Activated CD4-positive, CD25-positive, alpha-beta regulatory T cell (primary cell): ENCODE measurements at places on chromosomes 5 and 9.

- DNase-seq, result no peak
These were observed 35.0 kb upstream of the DMRT1 start for GRCh38 chr9:806285-807156.

DNA sequence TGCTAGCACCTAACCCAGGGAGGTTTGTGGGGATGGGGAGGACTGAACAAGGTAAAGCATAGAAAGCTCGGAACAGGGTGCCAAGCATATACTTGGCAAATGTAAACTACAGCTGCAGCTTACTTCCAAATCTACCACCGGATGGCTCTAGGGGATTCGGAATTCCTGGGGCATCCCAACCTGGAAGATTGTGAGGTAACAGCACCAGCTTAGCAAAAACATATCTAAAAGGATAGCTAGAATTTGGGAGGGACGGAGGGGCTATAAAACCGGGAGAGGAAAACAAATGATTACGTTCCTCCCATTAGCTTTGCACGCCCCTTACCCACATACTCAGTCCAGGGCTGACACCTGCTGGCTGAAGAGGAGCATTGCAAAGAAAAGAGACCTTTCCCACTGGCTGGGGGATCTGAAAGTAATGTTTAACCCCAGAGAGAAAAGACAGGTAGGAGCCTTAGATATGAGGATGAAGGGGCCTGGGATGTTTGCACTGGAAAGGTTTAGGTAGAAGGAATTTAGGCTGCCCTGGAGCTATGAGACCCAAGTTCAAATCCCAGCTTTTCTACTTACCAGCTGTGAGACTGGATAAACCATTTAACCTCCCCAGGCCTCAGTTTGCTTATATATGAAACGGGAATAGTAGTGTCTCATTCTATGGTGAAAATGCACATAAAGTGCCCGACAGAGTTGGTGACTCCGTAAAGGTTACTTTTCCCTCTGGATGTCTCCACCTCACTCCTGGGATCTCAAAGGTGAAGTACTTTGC is 73.6 kb downstream of the FAM114A2 start:
- no peak for DNase-seq

GRCh38 chr9:20707708-20708107 is 23.6 kb downstream of the FOCAD start:
- no peak for DNase-seq

- no peak for DNase-seq
These were observed 21.7 kb upstream of the LCP2 start for GRCh38 chr5:170319301-170319700.

DNA sequence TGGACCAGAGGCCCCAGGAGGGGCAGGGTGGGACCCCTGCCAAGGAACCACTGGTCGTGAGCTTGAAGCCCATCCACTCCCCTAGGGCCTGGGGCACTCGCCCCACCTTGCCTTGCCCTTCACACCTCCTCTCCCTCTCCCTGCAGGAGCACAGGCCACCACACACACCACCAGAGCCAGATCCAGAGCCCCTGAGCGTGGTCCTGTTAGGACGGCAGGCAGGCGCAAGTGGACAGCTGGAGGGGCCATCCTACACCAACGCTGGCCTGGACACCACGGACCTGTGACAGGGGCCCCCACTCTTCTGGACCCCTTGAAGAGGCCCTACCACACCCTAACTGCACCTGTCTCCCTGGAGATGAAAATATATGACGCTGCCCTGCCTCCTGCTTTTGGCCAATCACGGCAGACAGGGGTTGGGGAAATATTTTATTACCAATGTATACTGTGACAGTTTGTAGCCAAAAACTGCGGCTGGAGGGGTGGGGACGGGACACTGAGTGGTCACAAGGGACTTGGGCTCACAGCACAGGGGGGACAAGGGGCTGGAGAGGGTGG is 14.5 kb downstream of the GPRIN1 start:
- DNase-seq, result no peak

DNA sequence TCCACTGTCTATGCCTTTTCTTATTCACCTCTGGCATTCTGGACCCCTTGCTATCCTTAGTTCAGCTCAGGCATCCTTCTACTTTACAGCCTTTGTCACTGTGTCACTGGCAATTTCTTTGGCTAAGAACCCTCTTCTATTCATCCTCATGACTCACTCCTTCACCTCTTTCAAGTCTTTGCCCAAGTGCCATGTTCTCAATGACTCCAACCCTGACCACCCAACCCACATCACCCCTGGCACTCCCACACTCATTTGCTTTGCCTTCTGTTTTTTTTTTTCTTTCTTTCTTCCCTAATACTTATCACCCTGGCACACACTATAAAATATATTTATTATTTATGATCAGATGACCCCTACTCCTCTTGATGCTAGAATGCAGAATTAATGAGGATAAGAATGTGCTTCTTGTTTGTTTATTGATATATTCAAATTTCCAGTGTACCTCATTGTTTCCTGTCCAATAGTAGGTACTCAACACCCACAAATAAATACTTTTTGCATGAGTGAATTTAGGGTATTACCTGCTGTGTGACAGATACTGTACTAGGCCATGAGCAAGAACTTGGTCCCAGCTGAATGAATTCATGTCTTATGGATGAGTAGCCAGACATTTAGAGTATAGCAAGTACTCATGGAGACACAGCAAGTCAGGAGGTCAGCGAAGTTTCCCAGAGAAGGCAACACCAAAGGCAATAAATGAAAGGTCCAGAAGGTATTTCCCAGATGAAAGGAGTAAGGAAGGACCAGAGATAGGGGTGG is 236.1 kb downstream of the PAPPA start:
- no peak for DNase-seq

- DNase-seq, result no peak
These were observed 42.8 kb upstream of the RLN1 start for GRCh38 chr9:5382479-5382878.

DNA sequence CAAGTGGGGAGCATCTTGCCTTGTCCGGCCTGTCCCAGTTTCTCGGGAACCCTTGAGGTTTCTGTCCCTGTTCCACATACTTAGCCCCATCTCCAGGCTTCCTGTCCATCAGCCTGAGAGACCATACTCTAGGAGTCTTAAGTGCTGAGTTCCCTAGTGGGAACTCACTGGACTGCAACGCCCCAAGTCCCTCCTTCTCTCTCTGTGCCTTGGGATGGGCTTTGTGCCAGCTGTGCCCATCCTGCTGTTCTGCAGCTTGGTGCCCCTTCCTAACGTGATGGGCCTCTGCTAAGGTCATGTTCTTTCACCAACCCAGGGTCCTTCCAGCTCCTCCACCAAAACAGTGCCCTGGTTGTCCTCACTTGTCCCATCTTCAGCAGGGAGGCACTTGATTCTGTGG is 222.3 kb upstream of the ANKRD55 start:
- no peak for DNase-seq

- DNase-seq, result no peak
These were observed 65.4 kb downstream of the PSMB7 start for GRCh38 chr9:124349675-124350493.

DNA sequence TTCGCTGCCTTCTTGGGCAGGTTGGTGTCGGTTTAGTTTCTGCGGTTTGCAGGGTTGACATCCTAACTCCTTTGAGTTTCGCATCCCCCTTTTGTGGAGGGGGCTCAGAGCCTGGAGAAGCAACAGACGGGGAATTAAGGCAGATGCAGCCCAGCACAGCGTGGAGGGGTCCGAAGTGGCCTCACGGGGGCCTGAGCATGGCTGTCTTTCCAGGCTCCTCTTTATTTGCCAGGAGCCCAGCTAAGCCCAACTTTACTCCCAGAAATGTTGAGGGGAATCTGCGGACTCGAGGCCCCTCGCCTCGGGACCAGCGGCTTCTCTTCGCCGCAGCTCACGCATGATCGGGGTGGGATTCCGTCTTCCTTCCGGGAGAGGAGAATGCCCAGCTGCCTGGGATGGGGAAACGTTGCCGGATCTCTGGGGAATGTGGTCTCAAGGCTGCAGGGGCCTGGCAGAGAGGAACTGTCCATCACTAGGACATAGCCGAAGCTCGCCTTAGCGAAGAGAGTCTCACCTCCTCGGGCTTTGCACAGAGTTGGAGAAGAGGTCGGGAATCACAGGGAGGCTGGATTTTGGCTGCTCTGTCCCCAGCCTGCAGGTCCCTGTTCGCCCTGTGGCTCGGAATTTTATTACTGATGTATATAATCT is 1.3 kb downstream of the RAI14 start:
- DNase-seq, result no peak

DNA sequence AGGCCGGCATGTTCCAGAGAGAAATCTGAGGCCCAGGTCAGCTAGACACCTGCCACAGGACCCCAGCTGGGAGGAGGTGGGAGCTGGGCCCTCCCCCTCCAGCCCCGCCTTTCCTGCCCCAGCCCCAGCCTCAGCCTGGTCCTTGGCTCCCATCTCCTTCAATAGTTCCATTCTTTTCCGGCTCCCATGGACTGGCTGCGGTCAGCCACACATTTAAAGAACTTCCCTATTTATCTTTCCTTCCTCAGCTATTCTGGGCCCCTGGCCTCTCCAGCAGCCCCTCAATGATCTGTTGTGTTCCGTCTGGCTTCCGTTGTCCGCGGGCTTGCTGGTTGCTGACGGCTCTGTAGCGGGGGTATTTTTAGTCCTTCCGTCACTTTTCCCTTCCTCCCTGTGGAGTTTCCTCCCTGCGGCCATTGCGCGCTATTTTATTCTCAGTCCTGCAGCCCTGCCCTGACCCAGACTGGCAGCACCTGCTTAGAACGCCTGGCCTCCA is 73.8 kb downstream of the AMBP start:
- DNase-seq, result no peak

DNA sequence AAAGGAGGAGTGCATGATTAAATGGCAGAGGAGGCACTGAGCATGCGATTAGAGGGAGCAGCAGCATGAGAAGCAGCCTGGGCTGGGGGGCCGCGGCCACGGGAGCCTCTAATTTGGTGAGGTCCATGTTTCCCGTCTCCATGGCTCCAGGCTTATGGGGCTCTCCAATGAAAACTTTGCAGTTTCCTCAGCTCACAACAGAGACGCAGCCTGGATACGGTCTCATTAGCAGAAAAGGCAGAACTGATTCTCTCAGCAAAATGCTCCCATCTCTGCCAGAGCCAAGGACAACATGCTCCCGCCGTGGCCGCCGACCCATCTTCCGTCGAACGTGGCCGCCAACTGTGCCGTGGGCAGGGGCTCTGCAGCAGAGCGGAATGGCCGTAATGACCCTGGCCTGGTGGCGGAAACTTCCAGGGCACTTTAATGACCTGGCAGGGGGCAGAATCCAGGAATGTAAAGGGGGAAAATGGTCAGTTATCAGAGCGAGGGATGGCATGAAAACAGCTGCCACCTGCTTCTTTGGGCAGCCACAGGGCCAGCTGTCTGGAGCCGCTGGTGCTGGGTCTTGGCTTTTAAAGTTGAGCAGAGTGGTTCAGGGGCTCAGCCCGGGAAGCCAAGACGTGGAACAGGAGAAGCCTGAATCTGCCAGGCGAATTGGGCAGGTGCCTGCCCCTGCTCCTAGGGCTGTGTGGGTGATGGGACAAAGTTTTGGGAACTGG is 76.5 kb downstream of the COL5A1 start:
- DNase-seq, result no peak

- no peak for DNase-seq
These were observed 139.5 kb upstream of the KLF9 start for GRCh38 chr9:70553707-70554673.

GRCh38 chr9:115423646-115424045 is 305.7 kb upstream of the TNC start:
- DNase-seq, result no peak

- no peak for DNase-seq
These were observed 197.9 kb downstream of the EPB41L4A start for GRCh38 chr5:112221128-112221527.

GRCh38 chr5:135222171-135222681 is 176.8 kb downstream of the MACROH2A1 start:
- DNase-seq, result no peak

DNA sequence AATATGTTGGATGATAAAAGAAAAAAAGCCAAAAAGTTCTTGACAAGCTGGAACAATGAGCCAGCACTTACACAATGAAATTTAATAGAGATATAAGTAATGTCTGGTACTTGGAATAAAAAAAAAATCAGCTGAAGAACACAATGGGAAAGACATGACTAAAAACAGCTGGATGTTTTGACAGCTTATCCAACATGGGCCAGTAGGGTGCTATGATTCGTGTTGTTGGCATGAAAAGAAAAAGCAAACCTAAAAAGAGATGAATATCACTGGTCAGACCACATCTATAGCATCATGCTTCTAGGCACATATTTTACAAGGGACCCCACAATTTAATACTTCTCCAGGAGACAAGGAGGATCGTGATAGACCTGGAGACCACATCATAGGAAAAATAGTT is 175.3 kb downstream of the ARL15 start:
- no peak for DNase-seq

- DNase-seq, result no peak
These were observed 496.7 kb downstream of the ENC1 start for GRCh38 chr5:74143721-74144330.

DNA sequence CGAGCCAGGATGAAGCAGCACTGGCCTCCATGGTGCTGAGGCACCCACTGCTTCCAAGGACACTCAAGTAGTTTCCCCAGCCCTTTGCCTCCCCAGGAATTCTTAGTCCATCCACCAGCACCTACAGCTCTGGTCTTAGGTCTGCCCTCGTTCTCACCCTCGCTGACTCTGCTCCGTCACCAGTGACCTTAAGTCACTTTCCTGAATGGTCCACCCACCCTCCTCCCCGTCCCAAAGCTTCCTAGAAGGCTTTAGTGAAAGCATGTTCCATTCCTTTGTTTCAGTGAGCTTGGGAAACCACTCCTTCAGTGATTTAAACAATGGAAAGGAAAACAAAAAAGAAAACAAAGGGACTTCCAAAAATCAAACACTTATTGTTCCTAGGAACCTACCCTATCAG is 54.6 kb upstream of the MAP3K1 start:
- DNase-seq, result no peak

DNA sequence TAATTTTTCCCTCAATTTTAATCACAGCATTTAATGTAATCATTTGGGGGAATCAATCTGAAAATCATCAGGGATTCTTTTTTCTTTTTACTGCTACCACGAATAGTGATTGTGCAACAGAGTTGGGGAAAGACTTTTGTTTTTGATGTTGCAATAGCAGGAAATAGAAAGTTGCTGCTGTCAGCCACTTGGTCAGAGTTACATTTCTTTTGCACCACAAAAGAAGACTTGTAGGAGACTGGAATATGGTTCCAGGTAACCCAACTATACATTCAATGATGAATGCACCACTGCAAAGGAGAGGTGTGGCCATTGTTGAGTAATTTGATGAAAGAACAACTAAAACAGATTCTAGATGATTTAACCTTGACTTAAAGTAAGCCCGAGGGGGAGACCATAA is 46.3 kb upstream of the PALM2AKAP2 start:
- DNase-seq, result no peak

GRCh38 chr5:10761933-10762775 is 1.1 kb upstream of the DAP start:
- no peak for DNase-seq

- DNase-seq, result no peak
These were observed 507.8 kb upstream of the NMUR2 start for GRCh38 chr5:152912924-152913323.

GRCh38 chr5:176734756-176735342 is 75.5 kb upstream of the UNC5A start:
- DNase-seq, result no peak
